ENCODE measurements at places on chromosomes 7 and 10.
A peak's percentile ranks its signal among the peaks of the same experiment; 100 is the strongest.

GRCh38 chr7:139159900-139160675 lies 50.6 kb upstream of the ZC3HAV1 start:
- DNase-seq: no peak

- peak; percentile 34 for DNase-seq
These were observed 1181.6 kb downstream of the DNAJB9 start for GRCh38 chr7:109751241-109751640.

- DNase-seq: no peak
These were observed 2.0 kb downstream of the FZD9 start for GRCh38 chr7:73435471-73436009.

GRCh38 chr7:65812281-65812680 lies 60.6 kb upstream of the VKORC1L1 start:
- no peak for DNase-seq

DNA sequence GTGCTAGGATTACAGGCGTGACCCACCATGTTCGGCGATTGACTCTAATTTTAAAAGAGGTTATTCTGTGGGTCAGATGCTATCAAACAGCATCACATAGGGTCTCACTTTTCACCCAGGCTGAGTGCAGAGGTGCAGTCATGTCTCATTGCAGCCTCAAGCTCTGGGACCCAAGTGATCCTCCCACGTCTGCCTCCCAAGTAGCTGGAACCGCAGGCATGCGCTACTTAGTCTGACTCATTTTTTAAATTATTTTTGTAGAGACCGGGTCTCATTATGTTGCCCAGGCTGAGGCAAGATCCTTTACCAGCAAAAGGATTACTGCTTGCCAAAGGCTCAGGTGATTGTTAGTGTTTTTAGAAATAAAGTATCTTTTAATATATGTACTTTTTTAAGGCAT lies 42.9 kb upstream of the STOX1 start:
- DNase-seq: no peak

GRCh38 chr7:28065721-28066285 lies 114.8 kb downstream of the JAZF1 start:
- DNase-seq: no peak

- DNase-seq: no peak
These were observed 11.7 kb downstream of the FBXW4 start for GRCh38 chr10:101683276-101683675.

DNA sequence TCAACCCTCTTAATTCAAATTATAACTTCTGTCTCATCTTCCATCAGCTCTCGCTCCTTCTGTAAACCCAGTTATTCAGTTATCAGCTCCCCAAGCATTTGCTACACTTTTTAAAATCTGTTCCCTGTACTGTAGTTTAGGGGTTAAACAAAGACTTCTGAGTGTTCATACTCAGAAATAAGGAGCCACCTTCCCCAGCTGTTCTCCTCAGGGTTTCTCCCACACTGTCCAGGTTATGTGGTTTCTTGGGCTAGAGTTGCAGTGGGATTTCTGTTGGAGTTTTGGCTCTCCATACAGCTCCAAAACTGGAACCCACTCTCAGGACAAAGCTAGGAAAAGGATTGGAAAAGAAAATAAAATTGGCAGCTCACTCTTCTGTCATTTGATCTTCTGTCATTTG lies 20.8 kb downstream of the NHLRC2 start:
- DNase-seq: no peak

DNA sequence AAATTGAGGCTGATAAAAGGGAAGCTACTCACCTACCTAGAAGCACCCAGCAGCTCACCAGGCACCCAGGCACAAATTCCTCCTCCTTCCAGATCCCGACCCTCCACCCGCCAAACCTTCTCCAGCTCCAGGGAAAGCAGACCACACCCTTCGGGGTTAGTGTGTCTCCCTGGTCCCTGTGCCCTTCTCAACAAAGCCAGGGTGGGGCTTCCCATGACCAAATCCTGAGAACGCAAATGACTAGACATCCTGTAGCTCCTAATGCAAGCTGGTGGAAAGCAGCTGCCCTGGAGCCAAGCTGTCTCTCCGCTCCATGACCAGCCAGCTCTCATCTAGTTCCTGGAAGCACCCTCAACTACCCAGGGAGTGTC lies 4.4 kb downstream of the TBX20 start:
- DNase-seq: no peak

DNA sequence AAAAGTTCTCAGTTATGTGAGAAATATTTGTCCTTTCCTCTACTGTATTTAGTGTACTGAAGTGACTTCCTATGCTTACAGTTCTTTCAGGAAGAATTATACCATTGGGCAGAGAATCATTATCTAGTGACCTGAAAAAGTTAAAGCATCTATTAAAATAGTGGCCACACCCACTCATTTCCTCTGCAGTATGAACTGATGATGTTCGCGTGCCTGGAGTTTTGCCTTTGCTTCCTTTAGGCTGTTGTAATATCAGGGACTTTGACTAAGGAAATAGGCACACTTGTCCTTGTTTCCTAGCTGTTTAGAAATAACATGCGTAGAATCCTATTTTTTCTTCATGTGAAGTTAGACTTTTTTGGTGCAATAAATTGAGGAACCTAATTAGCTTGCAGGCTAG lies 100.7 kb downstream of the ZMYND11 start:
- DNase-seq: no peak

DNA sequence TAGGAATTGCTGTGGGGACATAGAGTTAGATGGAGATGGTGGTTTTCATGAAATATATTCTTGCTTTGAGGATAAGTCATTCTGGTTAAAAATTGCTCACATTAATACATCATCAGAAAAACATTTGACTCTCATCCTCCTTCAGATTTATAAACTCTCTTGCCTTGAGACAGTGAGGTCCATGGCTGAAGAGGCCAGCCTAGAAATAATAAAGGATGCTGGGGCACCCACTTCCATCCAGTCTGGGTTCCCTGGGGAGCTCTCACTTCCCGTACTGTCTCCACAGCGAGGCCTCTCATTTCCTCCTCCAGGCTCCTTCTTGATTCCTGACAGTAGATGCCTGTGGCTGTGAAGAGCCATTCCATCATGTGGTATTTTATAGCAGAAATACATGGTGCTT lies 73.3 kb upstream of the PRKG1 start:
- DNase-seq: no peak

DNA sequence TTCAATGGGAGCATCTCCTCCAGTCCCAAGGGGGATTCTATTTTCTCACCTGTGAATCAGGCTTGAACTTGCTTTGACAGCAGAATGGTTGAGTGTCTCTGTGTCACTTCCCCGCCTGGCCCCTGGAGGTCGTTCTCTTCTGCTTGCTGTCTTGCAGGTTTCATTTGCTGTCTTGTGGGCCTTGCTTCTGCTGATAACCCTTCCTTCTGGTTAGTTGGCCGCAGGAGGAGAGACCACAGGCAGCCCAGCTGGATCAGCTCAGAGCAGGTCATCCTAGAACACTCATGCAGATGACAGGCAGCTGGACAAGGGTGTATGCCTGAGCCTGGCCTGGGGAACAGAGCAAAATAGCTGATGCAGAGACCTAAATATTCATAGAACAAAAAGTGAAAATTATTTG lies 344.2 kb upstream of the ADARB2 start:
- no peak for DNase-seq

- no peak for DNase-seq
These were observed 36.7 kb upstream of the ABLIM1 start for GRCh38 chr10:114694752-114695151.

- no peak for DNase-seq
These were observed 27.2 kb downstream of the EZH2 start for GRCh38 chr7:148856891-148857290.

DNA sequence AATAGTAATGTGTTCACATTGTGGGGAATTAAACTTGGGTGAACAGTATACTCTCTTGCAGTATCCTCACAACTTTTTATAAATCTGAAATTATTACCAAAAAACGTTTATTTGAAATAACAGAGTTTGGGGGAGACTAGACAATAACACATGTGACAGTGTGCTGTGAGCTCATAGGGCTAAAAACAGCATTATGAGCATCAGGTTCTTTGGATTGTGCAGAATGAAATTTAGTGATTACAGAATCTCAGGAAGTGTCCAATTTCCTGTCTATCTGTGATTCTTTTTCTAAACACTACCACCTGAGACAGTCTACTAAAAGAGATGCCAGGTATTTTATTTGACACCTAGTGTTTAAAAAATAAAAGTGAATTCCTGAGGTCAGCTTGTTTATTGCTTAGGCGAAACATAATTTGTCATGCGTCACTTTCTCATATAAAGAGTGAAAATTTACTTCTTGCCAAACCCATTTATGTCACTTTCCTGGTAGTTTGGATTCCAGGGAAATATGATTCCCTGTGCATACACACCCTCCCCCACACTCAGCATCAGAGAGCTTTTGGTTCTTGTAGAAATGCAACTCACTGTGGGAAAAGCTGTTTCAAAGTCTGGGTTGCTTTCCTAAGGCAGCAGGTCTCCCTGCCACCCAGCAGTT lies 71.2 kb downstream of the AOAH start:
- DNase-seq: no peak

GRCh38 chr10:104437226-104437625 lies 83.6 kb downstream of the CFAP58 start:
- DNase-seq: no peak
